ENCODE measurements at places on chromosomes 6 and 20.
A peak's percentile ranks its signal among the peaks of the same experiment; 100 is the strongest.

GRCh38 chr6:162343198-162343935 lies 384.2 kb downstream of the PRKN start:
- no peak for DNase-seq

DNA sequence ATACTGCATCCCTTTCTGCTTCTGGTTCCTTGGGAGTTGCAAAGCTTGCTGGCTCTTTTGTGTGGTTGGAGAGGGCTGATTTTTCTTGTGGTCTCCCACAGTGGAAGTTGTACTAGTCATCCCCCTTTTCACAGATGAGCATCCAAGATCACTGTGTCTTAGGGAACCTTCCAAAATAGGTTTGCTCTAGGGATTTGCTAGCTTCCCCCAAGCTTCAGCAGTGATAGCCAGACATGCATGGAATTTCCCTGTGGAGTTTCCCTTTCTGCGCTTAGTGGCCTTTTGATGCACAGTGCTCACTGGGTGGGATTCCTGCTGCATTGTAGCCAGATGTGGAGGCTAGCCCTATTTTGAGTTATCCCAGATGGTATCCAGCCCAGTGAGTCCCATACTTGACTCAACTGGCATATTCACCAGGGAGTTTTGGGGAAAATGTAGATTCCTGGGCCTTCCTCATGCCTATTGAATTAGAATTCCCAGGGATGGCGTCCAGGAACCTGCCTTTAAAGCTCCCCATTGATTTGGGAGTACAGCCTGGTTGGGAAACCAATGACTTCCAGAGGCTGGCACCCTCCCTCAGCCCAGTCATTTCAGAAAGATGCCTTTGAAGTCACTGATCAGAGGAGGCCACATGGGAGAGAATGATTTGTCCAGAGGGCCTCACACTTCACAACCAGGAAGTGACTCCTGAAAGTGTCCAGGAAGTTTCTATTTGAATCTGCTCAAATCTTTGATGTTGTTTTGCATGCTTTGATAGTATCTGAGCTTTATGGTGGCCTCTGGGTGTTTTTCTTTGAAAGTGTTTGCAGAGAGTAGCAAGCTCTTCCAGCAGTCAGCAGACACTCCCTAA lies 25.9 kb downstream of the PPARD start:
- DNase-seq, result no peak

- no peak for DNase-seq
Measured at GRCh38 chr20:58116505-58116904, 111.9 kb downstream of the ANKRD60 start.

DNA sequence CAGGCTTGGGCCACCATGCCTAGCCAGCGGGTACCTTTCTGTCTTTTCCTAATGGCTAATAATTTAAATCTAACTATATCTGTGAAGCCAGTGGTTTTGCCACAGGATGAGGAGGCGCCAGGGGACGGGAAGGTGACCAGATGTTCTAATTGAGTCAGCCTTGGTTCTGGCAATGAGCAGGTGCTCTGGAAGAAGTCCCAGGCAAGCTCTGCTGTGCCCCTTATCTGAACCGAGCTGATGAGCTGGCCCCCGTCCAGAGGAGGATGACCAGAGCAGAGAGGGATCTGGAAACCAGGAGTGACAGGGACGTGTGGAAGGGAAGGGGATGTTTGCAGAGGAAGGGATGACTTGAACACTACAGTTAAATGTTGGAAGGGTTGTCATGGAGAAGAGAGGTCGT lies 46.7 kb downstream of the SLC35D3 start:
- DNase-seq, result no peak

DNA sequence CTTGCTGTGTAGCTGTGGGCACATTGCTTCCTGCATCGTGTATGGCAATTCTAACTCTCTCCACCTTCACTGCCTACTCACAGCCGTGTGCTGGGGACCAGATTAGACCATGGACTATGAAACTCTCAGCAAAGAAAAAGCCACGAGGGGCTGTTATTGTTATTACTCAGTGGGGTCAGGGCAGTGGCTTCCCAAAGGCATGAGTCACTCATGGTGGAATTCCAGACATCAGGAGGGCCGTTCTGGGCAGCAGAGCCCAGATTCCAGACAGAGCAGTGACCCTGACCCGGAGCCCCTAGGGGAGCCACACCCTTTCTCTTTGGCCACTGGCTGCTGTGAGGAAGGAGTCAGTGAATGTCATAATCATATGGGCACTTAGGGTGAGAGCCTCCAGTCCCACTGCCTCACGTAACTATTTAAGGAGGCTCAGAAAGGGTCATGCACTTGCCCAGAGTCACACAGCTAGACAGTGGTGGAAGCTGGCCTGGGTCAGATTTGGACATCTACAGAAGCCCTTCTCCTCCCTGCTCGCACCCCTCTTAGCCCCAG lies 22.2 kb upstream of the CCN5 start:
- no peak for DNase-seq

- peak; percentile 78 for DNase-seq
Measured at GRCh38 chr20:23180451-23180921, 94.4 kb upstream of the CD93 start.

Measured in RPMI8226 (cell line).